ENCODE measurements at places on chromosomes 1 and 21.

DNA sequence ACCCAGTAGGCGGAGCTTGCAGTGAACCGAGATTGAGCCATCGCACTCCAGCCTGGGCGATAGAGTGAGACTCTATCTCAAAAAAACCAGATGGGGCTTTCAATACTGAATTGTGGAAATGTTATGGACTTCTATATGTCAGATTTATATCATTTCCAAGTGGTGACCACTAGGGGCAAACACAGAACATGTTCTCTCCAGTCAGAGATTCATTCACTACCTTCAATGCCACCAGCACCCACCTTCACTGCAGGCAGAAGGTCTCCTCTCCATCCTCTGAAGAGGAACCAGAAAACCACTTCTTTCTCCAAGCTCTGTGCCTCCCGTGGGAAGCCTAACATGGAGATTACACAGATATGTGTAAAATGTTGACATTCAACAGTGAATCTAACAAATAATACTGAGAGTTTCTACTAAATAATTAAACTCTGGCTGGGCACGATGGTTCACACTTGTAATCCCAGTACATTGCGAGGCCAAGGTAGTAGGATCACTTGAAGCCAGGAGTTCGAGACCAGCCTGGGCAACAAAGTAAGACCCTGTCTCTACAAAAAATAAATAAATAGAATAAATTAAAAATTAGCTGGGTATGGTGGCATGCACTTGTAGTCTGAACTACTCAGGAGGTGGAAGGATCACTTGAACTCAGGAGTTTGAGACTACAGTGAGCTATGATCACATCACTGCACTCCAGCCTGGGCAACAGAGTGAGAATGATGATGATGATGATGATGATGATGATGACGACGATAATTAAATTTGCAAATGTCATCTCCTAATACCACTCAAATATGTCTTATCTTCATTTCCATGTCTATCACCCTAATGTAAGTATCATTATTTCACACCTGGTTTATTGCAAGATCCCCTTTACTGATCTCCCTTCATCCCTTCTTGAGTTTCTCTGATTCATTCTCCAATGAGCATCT, 151.1 kb downstream of the ZNF281 start:
- DNase-seq: no peak

- DNase-seq: no peak
Observed at GRCh38 chr1:82921759-82922158, 1077.2 kb downstream of the TTLL7 start.

GRCh38 chr1:245301162-245301580, 146.4 kb downstream of the KIF26B start:
- no peak for DNase-seq

DNA sequence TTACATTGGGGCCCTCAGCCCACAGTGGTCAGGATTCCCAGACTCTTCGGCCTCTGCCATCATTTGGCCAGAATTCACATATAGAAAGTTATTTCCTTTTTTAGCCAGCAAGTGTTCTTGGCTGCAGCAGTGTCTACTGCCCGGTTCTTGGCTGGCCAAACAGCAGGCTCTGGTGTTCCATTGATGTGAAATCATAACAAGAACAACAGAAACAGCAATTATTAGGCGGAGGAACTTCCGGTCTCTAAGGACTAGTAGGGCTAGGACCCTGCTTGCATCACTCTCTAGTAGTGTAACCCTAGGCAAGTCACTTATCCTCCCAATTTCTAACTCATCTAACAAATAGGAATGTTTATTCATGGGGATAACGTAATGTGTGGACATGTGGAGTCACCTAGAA, 8.7 kb upstream of the GJA5 start:
- no peak for DNase-seq

- no peak for DNase-seq
Observed at GRCh38 chr1:58406301-58407071, 140.0 kb downstream of the OMA1 start.

DNA sequence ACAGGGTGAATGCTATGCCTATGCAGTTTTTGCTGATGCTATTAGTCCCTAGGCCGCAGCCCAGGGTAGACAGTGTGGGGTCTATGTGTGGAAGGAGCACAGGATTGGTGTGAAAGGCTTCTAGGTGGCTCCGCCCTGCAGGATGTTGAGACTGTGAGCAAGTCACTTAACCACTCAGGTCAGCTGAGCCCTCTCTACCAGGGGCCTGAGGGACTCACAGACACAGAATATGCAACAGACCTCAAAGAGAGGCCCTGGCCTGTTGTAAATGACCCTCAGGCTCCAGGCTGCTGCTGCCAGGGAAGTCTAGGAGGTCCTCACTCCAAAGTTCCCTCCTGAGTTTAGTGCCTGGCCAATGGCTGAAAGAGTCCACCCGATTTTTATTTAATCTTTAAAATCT, 11.0 kb downstream of the NHLH2 start:
- no peak for DNase-seq

DNA sequence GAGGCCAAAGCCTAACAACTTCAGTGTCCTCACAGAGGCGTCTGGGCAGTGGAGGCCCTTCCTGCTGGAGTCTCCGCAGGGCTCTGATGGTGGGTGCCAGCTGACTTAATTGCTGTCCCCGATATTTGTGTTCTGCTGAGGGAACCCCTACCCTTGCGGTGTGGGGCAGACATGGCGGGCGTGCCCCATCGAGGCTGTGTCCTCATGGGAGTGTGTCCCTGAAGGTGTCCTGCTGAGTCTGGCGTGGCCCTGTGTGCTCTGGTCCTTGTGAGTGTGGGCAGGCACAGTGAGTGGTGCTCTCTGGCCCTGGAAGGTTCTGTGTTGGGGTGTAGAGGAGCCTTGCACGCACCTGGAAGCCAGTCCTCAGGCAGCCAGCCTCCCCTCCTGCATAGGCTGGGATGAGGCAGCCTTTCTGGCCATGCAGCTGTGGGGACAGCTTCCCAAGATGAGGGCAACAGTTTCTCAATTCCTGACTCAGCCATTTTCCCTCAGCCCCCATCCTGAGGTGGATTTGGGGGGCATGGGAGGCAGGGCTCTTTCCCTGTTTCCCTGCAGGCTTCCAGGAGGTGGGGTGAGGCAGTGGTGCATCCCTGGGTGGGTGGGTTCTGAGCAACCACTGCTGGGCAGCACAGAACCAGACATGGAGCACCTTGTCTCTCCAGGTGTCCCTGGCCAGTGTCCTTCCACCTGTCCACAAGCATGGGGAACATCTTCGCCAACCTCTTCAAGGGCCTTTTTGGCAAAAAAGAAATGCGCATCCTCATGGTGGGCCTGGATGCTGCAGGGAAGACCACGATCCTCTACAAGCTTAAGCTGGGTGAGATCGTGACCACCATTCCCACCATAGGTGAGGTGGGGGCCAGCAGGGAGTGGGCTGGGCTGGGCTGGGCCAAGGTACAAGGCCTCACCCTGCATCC, 6.5 kb downstream of the C1orf35 start:
- no peak for DNase-seq

- no peak for DNase-seq
Observed at GRCh38 chr1:167199656-167200055, 21.0 kb upstream of the POU2F1 start.

- no peak for DNase-seq
Observed at GRCh38 chr1:157369808-157370521, 182.3 kb downstream of the FCRL5 start.

- DNase-seq: no peak
Observed at GRCh38 chr1:228315484-228315944, 91.1 kb downstream of the TRIM11 start.

DNA sequence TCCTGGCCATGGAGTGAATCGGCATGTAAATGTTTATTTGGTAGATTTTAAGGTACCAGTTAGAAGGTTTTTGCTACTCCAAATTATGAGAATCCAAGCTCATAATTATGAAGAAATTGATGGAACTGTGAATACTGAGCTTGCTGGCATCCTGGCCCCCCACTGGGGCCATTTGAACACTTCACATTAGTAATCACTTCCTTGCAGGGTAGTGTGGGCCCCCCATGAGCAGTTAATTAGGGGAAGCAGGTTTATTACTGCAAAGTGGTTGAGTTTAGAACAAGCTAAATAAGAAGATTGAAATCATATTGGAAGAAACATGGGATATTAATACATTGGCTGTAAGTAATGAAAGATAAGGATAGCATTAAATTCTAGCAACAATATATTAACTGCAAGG, 86.7 kb downstream of the S1PR1 start:
- no peak for DNase-seq

GRCh38 chr21:41582298-41582840, 74.4 kb upstream of the TMPRSS2 start:
- DNase-seq: no peak

DNA sequence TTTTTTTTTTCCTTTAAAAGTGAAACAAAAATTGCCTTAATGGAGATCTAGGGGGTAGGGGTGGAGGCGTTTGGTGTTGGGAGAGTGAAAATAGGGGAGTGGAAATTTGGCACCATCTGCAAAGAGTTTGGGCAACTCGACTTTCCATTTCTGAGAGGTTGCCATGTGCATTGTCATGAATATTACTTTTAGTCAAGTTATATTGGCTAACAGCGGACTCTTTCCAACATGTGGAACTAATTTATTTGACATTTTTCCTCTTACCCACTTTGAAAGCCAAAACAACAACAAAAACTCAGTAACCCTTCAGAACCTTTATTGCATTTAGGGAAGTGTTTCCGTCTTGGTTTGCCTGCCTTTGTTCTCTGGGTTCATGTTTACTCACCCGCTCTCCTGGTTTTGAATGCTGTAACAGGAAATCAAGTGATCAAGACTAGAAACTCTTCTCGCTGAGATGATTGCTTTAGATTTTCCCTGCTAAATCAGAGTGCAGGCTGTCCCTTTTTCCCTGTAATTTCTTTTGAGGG, 70.4 kb downstream of the CACHD1 start:
- no peak for DNase-seq

- no peak for DNase-seq
Observed at GRCh38 chr1:119859647-119860046, 36.7 kb downstream of the ADAM30 start.

- DNase-seq: no peak
Observed at GRCh38 chr21:22965455-22966135, 1967.4 kb downstream of the NCAM2 start.

GRCh38 chr1:151455231-151455630, 4.1 kb downstream of the POGZ start:
- DNase-seq: no peak

DNA sequence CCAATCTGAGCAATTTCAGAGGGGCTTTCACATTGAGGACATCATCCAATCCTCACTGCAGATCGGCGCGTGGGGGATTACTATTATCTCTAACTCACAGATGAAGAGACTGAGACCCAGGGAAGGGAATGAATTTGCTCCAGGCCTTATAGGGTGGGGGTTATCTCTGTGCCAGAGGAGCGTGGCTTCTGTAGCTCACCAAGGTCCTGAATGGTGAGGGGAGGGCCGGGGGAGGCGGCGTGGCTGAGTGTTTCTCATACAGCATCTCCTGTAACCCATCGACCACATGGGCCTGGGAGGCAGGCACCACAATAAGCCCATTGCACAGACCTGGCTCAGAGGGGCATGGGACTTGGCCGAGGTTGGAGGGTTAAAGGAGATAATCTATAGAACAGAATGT, 143.0 kb upstream of the KLHDC7A start:
- DNase-seq: no peak

DNA sequence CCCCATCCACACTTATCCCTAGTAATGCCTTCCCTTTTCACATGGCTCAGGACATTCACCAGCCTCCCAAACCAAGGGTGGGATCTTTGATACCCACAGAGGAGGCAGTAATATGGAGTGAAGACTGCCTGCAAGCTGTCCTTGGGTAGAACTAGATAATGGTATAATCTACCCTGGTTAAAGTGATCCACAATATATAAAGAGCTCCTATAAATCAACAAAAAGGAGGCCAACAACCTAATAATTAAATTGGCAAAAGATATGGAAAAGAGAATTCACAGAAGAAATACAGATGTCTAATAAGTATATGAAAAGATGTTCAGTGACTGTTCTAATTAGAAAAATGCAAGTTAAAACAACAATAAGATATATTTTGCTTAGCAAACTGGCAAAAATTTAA, 30.7 kb upstream of the SPOCD1 start:
- DNase-seq: no peak

- no peak for DNase-seq
Observed at GRCh38 chr1:207883660-207884250, 27.2 kb downstream of the CD34 start.

DNA sequence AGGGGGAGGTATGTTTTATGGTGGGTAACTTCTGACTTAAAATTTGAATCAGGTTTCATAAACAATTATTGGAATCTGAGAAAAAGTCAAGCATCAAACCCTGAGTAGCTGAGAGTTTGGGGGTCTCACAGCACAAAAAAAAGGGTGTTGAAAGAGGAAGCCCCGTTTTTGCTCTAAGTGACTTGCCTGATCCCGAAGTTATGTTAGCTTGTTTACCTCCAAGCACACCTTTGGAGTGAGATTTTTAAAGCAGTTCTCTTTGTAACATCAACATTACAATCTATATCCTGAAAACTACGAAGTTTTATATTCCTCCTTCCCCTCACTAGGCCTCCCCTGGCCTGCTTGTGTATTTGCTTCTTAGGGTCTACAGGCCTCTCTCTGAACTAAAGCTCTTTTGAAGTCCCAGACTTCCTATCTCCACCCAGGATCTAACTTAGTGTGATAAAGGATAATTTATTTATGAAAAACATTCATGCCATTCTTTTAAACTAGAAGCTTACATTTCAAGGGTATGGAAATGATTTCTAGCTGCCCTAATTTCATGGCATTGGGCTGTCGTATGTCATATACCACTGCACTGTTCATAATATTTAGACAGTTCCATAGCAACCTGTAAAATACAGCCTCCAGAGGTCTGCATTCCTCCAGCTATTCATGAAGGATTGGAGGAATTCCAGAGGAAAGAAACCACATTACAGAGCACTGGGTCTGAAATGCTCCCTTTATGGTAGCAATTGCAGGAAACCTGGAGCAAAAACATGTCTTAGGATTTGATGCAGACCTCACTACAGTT, 36.1 kb upstream of the RGS1 start:
- DNase-seq: no peak

DNA sequence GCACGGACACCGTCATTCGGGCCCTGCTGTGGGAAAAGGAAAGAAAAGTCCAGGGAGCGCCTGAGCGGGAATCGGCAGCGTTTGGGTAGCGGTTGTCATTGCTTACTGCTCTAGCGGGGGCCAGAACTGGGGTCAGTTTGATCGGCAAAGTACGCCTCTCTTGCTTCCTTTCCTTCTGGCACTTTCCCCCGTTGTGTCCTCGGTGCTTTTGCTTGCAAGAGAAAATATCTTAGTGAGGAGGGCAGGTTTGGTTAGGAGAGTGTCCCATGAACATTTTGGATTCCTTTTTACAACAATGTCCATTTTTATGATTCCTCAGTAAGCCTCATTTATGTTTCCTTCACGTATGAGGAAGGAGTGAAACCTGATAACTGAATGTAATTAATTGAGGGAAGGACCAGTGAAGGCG, 670 bp downstream of the ST3GAL3 start:
- no peak for DNase-seq

GRCh38 chr1:114854693-114855320, at the start of gene SYCP1:
Gene SYCP1, plus strand, starts transcription at chr1:114854863. Its CDS starts 602 bp downstream, at chr1:114855465.
- DNase-seq: no peak

DNA sequence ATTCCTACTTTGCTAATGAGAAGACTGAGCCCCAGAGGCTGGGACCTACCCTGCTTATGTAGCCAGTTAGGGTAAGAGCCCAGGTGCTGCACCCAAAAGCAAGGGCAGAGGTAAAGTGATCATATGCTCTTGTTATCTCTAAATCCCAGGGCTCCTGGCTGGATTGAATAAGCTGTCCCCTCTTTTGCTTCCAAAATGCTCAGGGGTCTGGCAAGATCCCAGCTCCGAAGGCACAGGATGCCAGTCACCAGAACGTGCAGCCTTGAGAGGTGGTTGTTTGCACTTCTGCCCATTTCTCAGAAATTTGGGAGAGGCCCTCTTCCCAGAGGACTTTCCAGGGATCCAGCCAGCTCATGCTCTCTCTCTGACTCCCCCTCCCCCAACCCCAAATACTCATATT, 142.4 kb upstream of the TMEM51 start:
- DNase-seq: no peak

- no peak for DNase-seq
Observed at GRCh38 chr1:25922971-25923552, 16.8 kb upstream of the STMN1 start.

Data from activated naive CD4-positive, alpha-beta T cell (primary cell).